AG08396 (cell line): ENCODE measurements at places on chromosomes 3 and 15.

GRCh38 chr3:37673401-37673800 lies 188.3 kb upstream of the CTDSPL start:
- no peak for DNase-seq

DNA sequence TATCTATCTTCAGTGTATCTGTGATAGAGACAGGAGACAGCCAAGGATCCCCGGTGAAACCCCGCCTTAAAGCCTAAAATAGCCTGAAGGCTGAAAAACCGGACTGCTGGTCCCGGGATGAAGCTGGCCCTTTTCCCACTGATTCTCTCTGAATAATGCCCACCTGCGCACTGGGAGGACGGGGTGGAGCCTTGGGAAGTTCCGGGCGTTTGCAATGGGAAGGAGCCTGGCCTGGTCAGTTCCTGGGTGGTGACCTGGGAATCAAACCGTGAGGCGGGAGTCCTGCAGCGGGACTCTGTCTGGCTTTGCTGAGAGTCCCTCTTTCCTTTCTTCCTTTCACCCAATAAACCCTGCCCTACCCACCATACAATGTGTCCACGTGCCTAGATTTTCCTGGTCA lies 157.9 kb downstream of the C3orf38 start:
- DNase-seq = no peak

DNA sequence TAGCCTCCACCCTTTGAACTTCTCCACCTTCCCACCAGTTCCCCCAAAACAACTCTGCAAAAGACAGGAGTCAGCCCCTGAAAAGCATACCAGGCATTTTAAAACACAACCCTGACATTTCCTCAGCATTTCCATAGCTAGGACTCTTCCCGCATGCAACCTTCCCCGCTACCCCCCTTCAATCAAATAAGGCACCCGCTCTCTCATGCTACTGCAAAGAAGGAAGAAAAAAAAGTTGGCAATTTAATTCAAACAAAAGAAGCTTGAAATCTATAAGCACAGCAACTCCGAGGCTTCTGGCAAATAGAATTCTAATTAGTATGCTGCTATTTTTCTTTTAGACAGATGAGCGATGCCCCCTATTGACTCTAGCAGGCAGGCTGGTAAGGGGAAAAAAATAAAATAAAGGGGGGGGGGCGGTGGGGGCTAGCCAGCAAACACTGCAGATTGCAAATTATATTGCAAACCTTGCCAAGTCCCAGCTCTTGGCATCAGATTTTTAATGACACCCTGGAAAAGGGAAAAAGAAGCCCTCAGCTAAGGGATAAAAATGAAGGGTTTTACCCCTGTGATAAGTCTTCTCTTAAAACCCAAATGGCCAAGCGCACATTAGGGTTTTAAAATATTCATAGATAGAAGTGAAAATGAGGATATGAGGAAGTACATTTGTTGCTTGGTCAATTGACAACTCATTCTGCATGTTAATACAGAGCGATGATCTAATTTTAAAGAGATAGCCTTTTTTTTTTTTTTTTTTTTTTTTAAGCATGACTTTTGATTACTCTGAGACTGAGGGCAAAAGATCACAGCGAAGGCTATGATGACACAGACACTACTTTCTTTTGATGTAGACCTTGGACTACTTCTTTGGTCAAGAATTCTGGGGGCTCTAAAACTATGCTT lies 255.2 kb downstream of the NR2F2 start:
- peak; percentile 7 for DNase-seq

DNA sequence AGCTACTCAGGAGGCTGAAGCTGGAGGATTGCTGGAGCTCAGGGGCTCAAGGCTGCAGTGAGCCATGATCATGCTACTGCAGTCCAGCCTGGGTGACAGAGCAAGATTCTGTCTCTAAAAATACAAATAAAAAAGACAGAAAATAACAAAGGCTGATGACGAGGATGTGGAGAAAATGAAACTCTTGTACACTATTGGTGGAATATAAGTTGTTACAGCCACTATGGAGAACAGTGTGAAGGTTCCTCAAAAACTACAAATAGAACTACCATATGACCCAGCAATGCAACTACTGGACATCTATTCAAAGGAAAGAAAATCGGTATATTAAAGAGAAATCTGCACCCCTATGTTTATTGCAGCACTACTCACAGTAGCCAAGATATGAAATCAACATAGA lies 526.7 kb upstream of the NAALADL2 start:
- no peak for DNase-seq

DNA sequence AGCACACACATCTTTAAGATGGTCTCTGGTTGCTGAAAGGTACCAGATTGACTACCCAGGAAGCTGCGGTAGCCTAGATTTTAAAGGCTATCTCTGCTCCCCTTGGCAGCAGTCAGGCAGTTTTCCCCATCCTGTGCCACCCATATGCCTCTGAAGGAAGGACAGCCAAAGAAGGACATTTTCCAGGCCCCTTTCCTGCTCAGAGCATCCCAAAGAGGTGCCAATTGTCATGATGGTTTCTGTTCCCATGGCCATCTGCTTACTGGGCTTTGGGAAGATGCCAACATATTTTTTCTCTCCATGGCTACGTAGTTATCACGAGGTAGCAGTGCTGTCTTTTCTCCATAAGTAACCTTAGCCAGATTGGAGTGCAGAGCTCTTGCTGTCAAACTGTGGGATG lies 39.7 kb downstream of the UNC13C start:
- no peak for DNase-seq

DNA sequence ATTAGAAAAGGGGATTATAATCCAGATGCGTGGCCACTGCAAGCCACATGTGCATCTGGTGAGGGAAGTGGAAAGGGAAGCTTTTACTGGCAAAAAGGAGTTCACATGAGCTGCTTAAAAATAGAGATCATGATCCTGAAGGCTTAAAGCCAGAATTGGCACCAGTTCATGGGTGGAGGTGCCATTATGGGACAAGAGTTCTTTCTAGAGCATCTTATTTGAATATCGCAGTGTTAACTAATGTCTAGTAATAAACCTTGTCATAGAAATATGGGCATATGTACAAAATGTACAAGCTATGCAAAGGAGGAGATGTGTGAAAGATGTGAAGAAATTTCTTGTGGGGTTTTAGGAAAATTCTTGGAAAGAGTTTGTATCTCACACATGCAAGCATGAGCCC lies 178.4 kb upstream of the CBLB start:
- no peak for DNase-seq

DNA sequence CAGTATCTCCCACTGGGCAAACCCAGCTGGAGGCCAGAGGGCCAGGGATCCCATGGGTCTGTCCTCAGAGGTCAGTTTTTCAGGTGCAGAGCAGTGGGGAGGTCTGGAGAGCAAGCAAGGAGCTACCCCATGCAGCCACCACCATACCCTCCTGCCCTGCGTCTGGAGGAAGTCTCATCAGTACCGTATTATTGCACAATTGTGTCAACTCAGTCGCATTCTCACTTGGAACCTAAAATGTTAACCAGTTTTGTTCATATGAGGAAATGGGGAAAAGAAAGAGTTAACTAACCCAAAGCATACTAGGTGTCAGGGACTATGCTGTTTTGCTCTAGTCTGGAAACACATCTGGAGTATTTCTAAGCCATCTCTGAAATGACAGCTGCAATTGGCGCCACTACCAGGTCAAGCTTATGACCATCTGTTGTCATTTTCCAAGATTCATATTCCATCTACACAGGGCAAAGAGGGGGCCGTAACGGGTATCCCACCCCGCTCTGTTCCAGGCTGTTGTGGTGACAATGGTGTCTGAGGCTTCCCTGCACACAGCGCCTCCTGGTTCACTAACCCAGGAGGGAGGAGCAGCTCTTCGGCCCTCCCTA lies 16.9 kb upstream of the APBA2 start:
- no peak for DNase-seq

- no peak for DNase-seq
Measured at GRCh38 chr3:41682382-41682781, 279.5 kb downstream of the ULK4 start.

DNA sequence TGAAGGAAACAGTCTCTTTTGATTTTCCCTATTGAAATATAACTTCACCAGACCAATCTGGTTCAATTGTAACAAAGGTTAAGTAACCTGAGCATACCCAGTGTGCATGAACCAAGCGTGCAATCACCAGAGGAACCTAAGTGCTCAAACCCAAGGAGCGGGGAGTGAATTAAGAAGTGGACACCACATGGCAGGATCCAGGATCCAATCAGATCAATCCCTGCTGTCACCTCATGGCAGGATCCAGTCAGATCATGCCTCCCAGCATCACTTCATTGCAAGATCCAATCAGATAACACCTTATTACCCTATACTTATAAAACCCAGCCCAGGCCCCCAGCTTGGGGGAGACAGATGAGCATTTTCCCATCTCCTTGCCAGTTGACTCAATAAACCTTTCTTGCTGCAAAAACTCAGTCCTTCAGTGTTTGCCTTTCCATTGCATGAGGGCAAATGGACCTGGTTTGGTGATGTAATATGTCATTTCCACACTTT lies 38.9 kb upstream of the RNU6-1 start:
- no peak for DNase-seq

- DNase-seq = no peak
Measured at GRCh38 chr3:152786977-152787681, 47.8 kb upstream of the P2RY1 start.

- no peak for DNase-seq
Measured at GRCh38 chr15:49439678-49440395, 16.8 kb downstream of the FGF7 start.

DNA sequence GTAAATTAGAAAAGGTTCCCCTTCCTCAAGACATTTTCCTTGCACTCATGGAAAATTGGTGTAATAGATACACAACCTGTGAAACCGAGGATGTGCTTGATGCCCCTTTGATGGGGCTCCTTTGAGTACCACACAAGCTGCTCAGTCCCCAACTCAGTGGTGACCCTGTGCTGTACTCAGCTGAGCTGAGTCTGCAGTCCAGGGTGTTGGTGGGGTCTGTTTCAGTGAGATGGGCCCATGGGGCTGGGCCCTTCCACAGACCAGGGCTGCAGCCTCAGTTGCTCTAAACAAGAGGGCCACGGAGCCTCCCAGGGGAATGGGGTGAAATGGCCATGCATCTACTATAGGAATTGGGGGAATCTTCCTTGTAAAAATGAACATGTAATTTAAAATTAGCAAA lies 39.3 kb downstream of the KY start:
- DNase-seq = no peak

- DNase-seq = peak; percentile 89
Measured at GRCh38 chr3:184261270-184261853, at the start of gene CAMK2N2. Gene CAMK2N2, minus strand, starts transcription at chr3:184261553. Its CDS starts 268 bp downstream, at chr3:184261285.

DNA sequence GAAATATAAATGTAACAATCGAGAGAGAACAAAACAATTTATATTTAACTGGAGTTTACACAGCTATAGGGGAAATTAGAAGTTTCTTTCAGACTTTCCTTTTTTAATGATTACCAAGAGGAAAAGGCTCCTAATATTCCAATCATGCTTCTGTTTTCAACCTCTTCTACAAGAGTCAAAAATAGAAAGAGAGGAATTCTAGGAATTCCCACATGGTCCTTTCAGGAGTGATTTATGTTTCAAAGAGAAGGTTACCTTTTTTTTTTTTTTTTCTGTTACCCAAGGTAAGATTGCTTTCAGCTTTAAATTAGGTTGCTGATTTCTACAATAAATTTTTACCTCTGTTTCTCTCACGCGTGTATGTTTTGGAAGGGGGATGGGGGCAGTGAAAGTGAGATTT lies 355.3 kb upstream of the DCBLD2 start:
- no peak for DNase-seq

- DNase-seq = no peak
Measured at GRCh38 chr3:175457301-175457700, 598.2 kb downstream of the NAALADL2 start.

GRCh38 chr3:125186261-125186787 lies 26.2 kb downstream of the SLC12A8 start:
- DNase-seq = peak; percentile 34

- no peak for DNase-seq
Measured at GRCh38 chr15:68479870-68480269, 47.9 kb upstream of the ITGA11 start.

DNA sequence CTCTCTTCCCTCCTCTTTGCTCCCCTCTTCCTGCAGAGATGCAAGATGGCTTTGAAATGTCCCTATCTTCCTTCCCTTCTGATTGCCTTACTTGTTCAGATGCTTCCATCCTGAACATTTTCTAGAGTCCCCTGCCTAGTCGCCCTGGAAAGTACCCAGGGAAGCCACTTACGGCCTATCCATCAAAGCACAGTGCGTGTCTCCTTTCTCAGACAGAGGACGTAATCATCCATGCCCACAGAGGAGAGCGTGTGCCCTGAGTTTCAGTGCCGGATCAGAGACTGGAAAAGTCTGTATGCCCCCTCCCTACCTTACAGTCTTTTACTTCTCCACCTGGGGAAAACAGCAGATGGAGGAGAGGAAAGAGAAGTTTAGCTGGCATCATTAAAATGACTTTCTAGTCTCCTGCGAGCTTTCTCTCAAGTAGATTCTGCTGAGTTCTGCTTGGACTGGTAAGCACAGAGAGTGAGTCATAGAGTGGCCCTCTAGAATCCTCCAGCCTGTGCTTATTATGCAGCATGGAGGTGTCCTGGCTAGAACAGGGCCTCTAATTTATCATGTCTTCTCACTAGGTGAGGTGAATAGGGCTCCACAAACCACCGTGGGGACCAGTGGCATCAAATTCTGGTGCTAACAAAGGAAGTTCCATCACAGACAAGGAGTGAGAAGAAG lies 114.6 kb downstream of the SLCO3A1 start:
- peak; percentile 21 for DNase-seq

GRCh38 chr15:70855764-70856163 lies 1.8 kb upstream of the LARP6 start:
- DNase-seq = no peak

DNA sequence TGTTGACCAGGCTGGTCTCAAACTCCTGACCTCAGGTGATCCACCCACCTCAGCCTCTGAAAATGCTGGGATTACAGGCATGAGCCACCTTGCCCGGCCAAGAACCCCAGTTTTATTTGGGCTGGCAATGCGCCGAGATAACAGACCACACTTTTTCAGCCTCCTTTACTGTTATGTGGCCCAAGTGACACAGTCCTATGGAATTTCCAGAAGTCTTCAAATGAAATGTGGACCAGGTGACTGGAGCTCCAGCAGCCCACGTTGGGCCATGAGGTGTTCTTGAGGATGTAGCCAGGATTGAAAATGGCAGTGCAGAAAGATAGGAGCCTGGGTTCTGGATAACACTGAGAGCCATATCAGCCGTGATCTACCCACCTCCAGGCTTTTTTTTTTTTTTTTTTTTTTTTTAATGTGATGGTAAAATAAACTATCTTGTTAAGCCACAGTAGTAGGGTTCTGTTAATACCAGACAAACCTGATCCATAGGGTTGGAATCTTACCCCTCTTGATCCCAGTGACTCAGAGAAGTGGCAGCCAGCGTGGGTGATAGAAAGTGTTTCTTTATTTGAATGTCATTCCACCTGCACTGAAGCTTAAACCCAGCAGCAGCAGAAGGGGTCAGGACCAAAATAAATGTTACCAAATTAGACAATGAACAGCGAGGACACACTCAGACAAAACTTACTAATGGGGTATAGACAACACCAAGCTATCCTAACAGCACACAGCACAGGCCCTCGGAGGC lies 55.6 kb downstream of the LHFPL4 start:
- DNase-seq = peak; percentile 39
